ENCODE measurements at places on chromosomes 13 and 19.

- H3K36me3 ChIP-seq = no peaks in the 10 kb centered on the region
- H3K27me3 ChIP-seq = no peaks in the 10 kb centered on the region
- H3K4me1 ChIP-seq = no peaks in the 10 kb centered on the region
- no peak overlapping the region for H3K4me3 ChIP-seq
These were observed 364.0 kb downstream of the LMO7 start for GRCh38 chr13:76000131-76000530.

GRCh38 chr13:76741624-76742023 is 144.6 kb downstream of the KCTD12 start:
- H3K4me3 ChIP-seq = no peak overlapping the region
- no peaks in the 10 kb centered on the region for H3K27me3 ChIP-seq
- no peaks in the 10 kb centered on the region for H3K4me1 ChIP-seq
- H3K27ac ChIP-seq = no peak overlapping the region
- H3K36me3 ChIP-seq = no peaks in the 10 kb centered on the region
- DNase-seq = no peak

DNA sequence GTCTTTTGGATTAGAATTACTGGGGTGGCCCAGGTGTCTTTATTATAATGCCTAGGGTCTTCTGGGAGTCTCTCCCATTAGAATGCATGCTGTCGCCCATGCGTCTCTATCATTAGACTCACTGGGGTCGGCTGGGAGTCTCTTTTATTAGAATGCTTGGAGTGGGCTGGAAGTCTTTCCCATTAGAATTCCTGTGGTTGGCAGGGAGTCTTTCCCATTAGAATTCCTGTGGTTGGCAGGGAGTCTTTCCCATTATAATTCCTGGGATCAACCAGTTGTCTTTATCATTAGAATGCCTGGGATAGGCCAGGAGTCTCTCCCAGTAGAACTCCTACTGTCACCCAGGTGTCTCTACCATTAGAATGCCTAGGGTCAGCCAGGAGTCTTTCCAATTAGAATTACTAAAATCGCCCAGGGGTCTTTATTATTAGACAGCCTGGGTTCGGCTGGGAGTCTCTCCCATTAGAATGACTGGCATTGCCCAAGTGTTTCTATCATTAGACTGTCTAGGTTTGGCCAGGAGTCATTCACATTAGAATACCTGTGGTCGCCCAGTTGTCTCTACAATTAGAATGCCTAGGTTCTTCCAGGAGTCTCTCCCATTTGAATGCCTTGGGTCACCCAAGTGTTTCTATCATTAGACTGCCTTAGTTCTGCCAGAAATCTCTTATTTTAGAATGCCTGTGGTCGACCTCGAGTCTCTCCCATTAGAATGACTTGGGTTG is 1558.5 kb downstream of the UQCRFS1 start:
- no peaks in the 10 kb centered on the region for H3K4me1 ChIP-seq
- no peak overlapping the region for H3K27ac ChIP-seq
- H3K4me3 ChIP-seq = no peak overlapping the region
- no peak for DNase-seq
- no peaks in the 10 kb centered on the region for H3K27me3 ChIP-seq

DNA sequence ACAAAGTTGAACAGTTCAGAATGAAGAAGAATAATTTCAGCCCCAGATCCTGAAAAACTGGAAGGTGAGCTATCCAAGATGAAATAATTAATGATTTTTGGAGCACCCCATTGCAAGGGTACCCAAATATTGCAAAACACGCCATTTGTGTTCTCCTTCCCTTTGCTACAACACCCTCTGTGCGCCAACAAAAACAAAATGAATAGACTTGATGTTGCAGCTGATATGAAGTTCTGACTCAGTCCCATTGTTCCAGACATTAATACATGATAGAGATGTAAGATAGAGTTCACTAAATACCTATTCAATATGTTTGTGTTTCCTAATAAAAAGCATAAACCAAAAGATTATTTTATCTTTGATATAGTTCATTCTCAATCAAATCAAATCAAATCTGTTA is 287.5 kb upstream of the SOX21 start:
- no peaks in the 10 kb centered on the region for H3K27me3 ChIP-seq
- no peak overlapping the region for H3K27ac ChIP-seq
- DNase-seq = no peak
- H3K36me3 ChIP-seq = no peaks in the 10 kb centered on the region

DNA sequence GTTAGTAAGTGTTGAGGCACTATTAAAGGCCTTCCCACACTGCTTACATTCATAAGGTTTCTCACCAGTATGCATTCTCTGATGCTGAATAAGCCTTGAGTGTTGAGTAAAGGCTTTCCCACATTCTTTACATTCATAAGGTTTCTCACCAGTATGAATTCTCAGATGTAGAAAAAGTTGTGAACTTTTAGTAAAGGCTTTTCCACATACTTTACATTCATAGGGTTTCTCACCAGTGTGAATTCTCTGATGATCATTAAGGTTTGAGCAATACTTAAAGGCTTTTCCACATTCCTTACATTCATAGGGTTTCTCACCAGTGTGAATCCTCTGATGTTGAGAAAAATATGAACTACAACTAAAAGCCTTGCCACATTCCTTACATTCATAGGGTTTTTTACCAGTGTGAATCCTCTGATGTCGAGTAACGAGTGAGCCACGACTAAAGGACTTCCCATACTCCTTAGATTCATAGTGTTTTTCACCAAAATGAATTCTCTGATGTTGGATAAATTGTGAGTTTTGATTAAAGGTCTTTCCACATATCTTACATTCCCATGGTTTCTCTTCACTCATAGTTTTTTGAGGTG is 24.2 kb downstream of the ZNF829 start:
- H3K27ac ChIP-seq = no peak overlapping the region
- no peaks in the 10 kb centered on the region for H3K4me1 ChIP-seq
- DNase-seq = no peak
- no peaks in the 10 kb centered on the region for H3K27me3 ChIP-seq
- H3K36me3 ChIP-seq = peaks cover 60% of the 10 kb centered on the region

All from neural progenitor cell (in vitro differentiated cells).